ENCODE measurements at places on chromosomes 1 and 21.
A peak's percentile ranks its signal among the peaks of the same experiment; 100 is the strongest.

GRCh38 chr1:81582467-81582986 is 218.2 kb upstream of the ADGRL2 start:
- no peak for DNase-seq

- DNase-seq, result no peak
These were observed 108.0 kb downstream of the TNNI3K start for GRCh38 chr1:74343216-74343615.

DNA sequence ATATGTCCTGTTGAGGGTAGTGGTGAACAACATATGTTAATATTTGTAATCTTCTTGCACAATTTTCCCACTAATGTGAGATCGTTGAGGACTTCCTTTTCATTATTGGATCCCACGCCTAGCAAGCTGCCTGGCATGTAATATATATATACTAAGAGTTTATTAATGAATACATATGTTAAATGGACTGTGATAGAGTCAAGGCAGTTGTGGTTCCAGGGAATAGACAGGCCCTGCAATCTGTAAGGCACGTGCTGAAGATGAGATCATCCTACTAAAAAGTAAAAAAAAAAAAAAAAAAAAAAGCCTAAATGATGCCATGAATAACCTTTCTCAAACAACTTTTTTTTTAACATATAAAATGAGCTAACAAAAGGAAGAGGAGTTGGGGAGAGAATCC is 28.9 kb downstream of the PLPPR5 start:
- no peak for DNase-seq

DNA sequence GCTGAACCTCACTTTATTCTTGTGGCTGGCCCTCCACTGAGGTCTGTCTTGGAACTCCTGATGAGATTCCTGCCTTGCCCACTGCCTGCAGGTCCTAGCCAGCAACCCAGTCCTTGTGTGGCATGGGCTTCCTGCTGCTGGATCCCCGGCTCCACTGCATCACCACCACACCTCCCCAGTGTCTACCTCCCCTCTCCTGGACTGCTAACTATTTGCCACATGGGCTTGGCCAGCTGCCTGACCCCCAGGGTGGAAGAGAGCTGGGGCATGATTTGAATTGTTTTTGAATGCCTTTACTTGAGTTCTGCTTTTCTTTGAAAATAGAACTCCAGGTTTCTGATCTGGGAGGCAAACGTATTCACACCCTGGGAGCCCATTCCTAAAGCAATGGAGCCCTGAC is 41.2 kb downstream of the SPAG17 start:
- DNase-seq, result peak; percentile 31

- DNase-seq, result no peak
These were observed 853.8 kb downstream of the USP25 start for GRCh38 chr21:16583556-16583955.

All from T1000 (cell line).